ENCODE measurements at places on chromosomes 16 and 17.
A peak's percentile ranks its signal among the peaks of the same experiment; 100 is the strongest.

DNA sequence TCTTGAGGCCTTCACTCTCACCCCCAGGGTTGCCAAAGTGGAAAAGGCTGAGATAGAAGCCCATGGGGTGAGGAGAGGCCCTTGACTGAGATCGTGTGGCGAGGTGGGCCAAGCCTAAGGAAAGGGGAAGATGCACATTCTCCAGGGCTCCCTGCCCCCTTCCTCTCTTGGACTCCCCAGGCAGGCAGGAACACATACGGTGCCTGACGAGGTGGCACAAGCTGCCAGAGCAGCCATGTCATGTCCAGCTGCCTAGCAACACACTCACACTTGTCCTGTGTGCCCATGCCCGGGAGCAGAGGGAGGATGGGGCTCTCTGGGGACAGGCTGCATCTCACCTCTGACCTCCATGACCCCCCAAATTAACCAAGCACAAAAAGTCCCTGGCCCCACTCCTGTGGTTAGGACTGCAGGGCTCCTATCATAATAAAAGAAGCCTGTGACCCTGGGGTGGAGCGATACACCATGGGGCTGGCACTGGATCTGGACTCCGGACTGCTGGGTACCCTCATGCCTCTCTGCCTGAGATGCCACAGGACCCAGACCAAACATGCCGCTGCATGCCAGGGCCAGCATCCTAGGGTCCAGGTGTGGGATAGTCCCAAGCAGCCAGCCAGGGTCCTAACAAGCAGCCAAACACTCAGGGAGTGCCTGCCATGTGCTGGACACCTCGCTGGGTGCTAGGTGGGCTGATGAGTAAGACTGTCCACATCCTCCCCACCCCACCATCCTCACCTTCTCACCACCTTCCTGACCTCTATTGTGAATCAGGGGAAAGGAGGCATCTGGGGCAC, 2.6 kb downstream of the GIT1 start:
- no peak for DNase-seq

DNA sequence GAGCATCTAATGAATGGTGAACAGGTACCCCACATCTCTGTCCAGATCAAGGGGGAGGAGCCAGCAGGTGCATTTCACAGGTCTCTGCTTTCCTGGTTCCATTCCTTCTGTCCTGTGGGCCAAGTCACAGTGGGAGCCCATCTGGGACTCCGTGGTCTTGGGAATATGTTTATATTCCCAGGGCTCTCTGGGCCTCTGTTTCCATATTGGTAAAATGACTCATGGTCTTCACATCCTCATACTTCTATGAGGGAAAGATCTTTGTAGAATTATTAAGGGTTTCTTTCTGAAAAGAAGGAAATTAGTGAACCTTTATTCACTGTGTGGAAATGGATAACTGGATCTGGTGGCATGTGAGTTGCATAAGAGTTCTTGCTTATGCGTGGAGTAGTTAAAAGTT, 6.2 kb downstream of the MYOCD start:
- no peak for DNase-seq

DNA sequence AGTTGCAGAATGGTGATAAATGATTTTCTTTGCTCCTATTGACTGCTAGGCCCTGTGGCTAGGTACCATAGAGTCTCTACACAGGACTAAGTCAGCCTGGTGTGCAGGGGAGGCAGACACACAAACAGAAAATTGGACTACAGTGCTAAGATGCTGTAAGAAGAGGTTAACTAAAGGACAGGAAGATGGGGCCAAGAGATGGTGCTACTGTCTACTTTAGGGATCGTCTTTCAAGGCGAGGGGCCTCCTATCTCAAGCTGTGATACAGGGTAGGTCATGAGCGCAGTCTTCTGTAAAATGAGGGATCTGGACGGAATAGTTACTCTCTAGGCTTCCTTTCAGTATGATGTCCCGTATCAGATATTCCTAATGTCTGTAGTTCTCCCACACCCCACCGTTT, 817 bp downstream of the NME1 start:
- no peak for DNase-seq

- peak; percentile 74 for DNase-seq
These were observed 2.3 kb upstream of the NT5M start for GRCh38 chr17:17300624-17301568.

DNA sequence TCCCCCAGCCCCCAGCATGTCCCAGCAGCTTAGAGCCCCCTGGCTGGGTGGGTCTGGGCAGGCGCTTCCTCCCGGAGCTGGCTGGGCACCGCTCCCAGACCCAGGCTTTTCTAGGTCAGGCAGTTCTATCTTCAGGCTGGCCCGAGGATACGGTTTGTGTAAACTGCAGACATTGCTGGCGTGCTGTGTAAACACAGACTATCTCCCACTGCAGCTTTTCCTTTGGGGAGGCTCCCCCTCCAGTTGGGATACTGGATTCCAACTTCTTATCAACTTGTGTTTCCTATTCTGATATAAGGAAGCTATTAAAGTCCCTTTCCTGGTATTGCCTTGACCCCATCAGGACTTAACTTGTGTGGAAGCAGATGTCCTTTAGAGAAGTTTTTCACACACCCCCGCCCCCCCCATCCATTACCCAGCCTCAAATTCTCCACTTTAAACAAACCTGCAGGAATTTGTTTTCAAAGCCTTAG, 18.3 kb upstream of the GNA13 start:
- DNase-seq: no peak

- DNase-seq: no peak
These were observed 18.9 kb downstream of the KATNB1 start for GRCh38 chr16:57754354-57755060.

DNA sequence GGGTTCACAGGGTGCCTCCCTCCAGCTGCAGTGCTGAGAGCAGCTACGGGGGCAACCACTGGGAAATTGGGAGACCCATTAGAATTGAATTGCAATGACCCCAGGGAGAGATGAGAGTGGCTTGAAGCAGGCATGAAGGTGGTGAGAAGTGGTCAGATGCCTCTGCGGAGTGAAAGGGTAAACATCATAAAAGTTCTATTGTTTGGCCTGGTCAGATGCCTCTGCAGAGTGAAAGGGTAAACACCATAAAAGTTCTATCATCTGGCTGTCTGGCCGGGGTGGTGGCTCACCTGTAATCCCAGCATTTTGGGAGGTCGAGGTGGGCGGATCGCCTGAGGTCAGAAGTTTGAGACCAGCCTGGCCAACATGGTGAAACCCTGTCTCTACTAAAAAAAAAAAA, 53.5 kb downstream of the TNFRSF13B start:
- peak; percentile 17 for DNase-seq

GRCh38 chr17:6070430-6070912, 292 bp downstream of the WSCD1 start:
- DNase-seq: no peak

GRCh38 chr16:51556694-51557340, 405.7 kb upstream of the SALL1 start:
- no peak for DNase-seq

GRCh38 chr17:69651921-69652320, 237.4 kb downstream of the MAP2K6 start:
- DNase-seq: no peak

DNA sequence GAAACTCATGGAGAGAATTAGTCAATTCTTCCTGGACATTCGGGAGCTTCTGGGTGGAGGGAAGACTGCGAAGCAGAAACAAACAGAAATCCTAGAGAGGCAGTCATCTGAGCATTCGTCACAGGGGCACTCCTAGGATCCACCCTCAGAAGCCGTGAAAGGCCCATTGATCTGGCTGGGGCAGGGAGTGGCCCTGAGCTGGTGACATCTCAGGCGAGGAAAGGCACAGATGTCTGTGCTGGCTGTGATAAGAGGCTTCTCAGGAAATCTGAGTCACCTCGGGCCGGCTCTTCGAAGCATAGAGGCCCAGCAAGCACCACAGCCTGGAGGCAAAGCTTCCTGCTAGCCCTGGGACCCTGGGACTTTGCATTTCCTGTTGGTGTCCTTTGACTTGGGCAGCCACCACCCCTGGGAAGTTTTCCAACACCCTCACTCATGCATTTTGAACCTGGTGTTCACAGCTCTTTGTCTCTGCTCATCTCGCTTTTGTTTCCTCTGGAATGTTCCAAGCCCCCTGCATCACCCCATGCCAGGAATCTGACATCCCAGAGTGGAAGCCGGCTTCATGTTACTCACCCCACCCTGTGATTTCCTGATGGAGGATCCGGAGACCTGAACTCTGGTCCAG, 23.3 kb upstream of the CDRT4 start:
- peak; percentile 67 for DNase-seq

DNA sequence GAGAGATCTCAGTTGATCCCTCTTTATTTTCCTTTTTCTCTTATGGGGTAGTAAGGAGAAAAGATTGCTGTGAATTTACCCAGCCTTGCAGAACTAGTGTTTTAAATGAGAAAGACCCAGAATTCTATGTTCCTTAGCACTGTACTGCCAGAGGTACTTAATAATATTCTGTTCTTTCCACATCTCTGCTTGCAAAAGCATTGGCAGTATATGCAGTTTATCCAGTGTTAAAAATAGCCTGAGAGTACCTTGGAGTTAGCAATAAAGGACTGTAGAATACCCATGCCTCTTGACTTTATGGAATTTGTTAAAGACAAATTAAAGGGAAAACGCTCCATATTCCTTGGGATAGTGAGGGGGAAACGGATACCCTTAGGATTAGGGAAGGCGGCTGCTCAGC, 11.9 kb downstream of the SLC7A6 start:
- DNase-seq: no peak

GRCh38 chr17:7590743-7591142, 849 bp upstream of the SOX15 start:
- no peak for DNase-seq

DNA sequence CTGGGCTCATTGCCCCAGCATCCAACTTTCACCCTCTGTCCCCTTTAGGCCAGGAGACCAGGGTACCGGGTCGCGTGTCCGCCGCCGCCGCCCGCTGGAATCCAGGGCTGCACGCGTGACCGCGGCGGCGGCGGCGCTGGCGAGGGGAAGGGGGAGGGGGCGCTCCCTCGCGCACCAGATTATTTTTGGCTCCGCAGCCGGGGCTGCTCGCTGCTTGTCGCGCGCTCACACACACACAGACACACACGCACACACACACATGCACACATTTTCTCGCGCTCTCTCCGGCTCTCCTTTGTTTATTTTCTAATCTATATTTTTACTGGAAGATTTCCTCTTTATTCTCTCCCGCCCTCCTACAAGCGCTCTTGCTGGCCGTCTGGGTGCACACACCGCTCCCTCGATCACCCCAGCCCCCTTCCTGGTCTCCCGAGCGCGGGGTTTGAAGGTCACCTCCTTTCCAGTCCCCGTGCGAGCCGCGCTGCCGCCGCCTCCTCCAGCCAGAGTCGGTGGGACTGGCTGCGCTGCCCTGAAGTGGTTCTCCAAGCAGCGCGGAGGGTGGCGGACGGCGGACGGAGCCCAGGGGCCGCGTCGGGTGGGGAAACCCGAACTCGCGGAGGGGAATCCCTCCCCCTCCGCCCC, 921.4 kb upstream of the EEF2KMT start:
- no peak for DNase-seq

- peak; percentile 79 for DNase-seq
These were observed 961 bp downstream of the FGF11 start for GRCh38 chr17:7440113-7440833.

DNA sequence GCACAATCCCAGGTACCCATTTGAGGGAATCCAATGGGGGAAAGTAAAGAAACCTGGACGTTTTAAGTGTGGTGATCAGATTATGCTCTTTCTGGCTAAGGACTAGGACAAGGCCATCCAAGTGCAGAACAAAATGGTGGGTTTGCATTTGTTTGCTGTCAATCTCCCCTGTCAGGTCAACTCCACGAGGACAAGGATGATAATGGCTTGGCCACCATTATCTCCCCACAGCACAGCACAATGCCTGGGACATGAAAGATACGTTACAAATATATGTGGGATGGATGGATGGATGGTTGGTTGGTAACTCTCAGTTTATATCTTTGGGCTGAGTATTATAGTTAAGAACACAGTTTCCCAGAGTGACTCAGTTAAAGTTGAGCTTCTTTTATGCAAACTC, 526.9 kb downstream of the NPIPA7 start:
- DNase-seq: no peak

DNA sequence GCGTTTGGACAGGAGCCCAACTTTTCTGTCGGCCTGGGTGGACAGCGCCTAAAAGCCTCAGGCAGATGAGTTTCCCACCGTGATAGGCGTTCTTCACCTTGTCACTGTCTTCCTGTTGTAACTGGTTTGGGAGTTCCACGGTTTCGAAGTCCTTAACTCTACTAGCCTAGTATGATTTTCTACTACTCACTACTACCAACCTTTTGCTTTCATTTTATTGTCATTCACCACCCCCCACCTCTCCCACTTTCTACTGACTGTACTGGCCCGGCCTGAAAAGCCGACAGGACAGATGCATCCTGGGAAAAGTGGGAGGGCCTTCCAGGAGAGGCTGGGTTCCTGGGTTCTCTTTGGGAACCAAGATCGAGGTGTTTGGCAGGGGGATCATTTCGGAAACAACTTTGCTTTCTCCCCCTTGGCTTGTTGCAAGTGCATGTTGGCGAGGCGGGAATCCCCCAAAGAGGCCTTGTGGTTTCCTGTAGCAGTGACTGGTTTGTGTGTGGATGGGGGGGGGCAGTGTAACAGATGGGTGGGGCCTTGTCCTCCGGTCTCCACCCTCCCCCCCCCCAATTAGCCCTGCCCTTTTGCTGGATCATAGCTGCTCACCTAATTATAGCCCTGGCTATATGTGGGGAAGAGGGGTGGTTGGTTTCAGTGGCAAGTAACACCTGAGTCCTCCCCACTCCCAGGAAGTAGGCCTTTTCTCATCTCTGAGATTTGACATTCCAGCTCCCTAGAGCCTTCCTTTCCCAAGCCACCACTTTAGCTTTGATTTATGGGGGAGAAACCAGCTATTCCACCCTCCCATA, 1.4 kb downstream of the EIF5A start:
- peak; percentile 86 for DNase-seq

DNA sequence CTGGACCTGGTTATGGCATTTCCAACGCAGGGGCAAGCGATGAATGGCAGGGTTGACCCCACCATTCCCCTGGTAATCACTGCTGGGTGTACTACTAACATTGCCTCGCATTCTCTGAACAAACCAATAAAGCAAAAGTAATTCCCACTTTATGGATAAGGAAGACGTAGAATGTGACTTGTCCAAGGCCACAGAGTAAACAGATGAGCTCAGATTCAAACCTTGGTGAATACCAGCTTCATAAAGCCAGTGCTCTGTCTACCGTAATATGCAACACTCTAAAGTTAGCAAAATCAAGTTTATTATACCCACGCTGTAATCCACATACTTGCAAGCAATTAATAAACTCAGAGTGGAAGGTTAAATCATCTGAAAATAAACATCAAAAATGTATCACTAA, 59.6 kb downstream of the ANKFY1 start:
- no peak for DNase-seq
